ENCODE measurements at places on chromosomes 5 and 9.

- DNase-seq: no peak
These were observed 1.2 kb downstream of the DROSHA start for GRCh38 chr5:31530541-31531265.

- no peak for DNase-seq
These were observed 83.7 kb upstream of the BARHL1 start for GRCh38 chr9:132498531-132499210.

DNA sequence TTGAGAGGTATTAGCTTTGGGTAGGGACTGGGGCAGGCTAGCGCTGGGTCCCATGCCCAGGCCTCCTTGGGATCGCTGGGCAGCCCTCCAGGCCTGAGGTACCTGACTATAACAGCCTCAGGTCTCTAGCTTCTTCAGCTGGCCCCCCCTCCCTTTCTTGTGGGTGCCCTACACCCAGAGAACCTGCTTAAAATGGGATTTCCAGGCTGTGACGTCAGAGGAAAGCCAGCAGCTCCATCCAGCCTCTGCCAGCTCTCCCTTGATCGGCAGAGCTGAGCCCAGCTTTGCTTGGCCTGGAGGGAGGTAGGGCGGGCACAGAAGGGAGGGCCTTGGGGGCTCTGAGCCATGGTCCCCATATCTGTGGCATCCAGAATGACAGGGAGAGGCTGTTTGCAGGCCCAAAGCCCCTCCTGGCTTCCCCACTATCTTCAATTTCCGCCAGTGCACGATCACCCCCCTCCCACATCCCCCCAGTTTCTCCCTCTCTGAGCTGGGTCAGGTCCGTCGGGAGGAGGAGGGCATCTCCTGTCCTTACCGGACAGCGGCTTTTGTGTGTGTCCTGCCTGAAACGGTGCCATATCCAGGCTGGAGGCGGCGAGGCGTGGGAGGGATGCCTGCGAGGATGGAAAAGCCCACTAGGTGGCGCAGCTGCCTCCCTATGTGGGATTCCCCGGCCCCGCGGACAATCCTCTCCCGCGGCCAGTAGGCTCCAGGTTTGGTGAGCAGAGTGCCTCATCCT is 10.8 kb downstream of the REEP2 start:
- DNase-seq: peak; percentile 37

GRCh38 chr5:135444360-135444759 is 2.8 kb downstream of the DCANP1 start:
- DNase-seq: no peak

DNA sequence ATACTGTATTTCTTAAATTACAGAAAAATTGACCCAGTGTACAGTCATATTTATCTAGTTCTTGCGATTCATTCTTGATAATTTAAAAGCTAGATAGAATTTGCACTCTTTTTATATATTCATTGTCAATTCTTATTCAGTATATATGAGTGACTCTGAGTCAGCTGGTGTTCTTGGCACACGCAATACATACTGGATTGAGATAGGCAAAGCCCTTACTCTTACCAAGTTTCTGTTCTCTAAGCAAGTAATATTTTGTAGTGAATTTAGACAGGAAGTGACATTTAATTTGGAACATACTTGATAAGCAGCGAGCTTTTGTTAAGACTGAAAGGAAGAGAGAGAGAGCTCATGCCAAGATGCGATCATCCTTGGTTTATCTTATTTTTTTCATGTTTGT is 57.7 kb downstream of the GPBP1 start:
- DNase-seq: peak; percentile 15

- no peak for DNase-seq
These were observed 7.5 kb downstream of the LARP1 start for GRCh38 chr5:154762700-154763099.

DNA sequence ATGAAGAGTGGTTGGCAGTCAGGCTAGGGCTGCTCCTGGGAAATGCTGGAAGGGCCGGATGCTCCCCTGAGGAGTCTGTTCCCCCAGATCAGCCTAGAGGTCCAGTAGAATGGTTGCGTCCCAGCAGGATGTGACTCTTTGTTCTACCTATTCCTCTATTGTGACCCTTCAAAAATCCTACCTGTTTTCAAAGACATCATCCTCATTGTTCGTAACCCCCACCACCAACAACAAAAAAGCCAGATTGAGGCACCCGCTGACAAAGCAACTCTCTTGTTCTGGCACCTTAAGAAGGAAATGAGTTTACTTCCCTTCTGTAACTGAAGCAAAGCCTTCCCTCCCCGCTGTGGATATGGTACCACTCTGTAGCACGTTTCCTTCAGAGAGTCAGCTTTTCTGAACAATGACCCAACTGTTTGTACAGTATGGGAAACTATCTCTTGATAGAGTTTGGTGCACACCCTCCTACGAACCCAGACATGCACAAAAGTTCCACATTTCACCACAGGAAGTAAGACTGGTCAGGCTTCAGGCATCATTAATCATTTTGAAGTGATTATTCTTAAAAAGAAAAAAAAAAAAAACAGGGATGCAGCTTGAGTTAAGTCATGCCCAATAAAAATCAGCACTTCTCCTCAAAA is 207.2 kb downstream of the ENC1 start:
- peak; percentile 89 for DNase-seq

DNA sequence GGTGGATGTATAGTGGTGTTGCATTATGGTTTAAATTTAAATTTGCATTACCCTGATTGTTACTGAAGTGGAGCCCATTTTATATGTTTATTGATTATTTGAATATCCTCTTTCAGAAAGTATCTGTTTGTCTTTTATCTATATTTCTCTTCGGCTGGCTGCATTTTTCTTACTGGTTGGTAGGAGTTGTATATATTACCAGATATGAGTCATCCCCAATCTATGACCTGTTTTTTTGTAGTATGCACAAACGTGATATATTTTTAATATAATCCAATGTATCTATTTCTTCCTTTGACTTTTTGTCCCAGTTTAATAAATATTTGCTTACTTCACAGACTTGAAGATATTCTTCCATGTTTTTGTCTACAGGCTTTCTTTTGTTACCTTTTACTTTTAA is 29.3 kb upstream of the CAMK4 start:
- DNase-seq: no peak

- DNase-seq: peak; percentile 77
These were observed 190.3 kb downstream of the TMEM167A start for GRCh38 chr5:82886911-82887310.

- no peak for DNase-seq
These were observed 65.0 kb upstream of the RAPGEF1 start for GRCh38 chr9:131804826-131805225.

GRCh38 chr5:112640546-112640945 is 97.1 kb upstream of the APC start:
- no peak for DNase-seq

Data from astrocyte (in vitro differentiated cells and primary cell).